ENCODE measurements at places on chromosomes 11 and 22.
A peak's percentile ranks its signal among the peaks of the same experiment; 100 is the strongest.

DNA sequence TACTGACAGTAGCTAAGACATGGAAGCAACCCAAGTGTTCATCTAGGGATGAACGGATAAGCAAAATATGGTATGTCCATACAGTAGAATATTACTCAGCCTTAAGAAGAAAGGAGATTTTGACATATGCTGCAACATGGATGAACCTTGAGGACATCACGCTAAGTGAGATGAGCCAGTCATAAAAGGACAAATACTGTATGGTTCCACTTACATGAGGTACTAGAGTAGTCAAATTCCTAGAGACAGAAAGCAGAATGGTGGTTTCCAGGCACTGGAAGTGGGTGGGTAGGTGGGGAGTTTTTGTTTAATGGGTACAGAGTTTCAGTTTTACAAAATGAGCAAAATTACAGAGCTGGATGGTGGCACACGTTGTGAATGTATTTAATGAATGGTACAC, 18.1 kb downstream of the CHST1 start:
- DNase-seq: no peak

DNA sequence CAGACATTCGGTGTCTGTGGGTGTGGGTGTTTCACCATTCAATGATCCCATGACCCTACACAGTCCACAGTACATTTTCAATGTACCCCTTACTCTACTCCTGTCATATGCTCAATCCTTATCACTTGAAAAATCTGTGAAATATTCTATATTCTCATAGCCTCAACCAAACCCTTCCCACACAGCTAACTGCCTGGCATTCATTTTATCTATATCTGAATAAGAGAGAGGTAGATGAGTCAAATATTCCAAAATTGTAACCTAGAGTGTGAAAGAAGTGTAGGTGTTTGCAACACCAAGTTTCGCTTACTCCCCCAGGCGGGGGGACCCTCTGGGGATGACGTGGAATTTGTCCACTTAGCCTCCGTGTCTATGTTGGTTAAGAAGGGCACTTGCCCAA, 354.8 kb downstream of the ETS1 start:
- no peak for DNase-seq

DNA sequence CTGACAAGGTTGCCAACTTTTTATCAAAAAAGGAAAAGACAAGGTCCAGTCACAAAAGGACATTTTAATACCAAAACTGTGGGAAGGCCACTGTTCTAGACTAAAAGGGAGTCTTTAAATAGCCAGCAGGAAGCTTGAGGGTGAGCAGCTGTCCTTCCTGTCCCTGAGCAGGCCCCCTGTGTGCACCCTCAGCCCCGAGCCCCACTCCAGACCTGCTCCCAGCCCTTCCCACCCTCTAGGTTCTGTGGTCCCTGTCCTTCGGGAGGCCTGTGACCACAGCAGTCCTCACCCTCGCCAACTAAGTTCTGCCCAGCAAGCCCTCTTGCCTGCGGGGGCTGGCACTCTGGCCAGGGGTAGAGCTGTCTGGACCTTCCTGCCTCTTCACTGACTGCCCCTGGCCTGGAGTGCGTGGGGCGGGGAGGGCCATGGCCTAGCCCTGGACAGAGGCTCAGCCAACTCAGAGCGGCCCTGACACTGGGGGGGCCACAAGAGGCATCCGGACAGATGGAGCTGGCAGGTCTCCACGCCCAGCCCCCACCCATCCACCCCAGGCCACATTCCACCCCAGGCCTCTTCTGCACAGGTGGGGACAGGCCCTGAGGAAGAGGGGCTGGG, 1.6 kb upstream of the PLXNB2 start:
- no peak for DNase-seq

- DNase-seq: no peak
Measured at GRCh38 chr22:30016596-30016995, 63.7 kb upstream of the HORMAD2 start.

DNA sequence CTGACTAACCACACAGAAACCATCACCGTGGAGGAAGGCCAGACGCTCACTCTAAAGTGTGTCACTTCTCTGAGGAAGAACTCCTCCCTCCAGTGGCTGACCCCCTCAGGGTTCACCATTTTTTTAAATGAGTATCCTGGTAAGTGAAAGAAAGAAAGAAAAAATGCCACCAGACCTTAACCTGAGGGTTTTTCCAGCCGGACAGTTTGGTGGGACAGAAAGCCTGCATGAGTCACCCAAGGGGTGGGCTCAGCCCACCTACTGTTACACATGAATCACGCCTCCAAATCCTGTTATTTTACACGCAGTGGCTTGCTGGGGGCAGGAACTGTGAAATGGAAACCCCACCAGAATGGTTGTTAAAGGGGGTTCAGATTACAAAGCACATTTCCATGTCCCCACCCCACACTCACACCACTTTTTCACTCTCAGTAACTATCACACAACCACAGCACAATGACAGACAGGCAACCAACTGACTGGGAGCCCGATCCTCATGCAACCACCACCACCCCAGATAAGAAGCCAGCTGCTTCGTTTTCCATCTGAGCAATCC, 11.9 kb downstream of the CRTAM start:
- peak; percentile 15 for DNase-seq

All from fibroblast of pulmonary artery (primary cell).